ENCODE measurements at places on chromosomes 6 and 20.

DNA sequence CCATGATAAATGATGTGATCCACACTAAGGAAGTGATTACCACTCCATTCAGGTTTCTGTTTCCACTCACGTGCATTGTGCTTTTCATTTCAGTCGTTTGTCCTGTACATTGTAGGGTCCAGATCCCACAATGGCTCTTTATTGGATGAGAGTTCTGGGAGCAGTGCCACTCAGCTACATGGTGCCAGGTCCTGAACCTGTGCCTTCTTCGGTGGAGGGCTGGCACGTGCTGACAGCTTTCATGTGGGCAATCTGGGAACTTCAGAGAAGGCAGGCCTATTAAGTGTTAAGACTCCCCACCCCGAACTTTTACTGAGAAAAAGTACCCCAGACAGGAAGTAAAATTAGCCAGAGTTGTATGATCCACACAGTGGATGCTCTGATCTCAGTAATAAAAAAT lies 255.0 kb downstream of the ESR1 start:
- no peak for DNase-seq

GRCh38 chr20:43477619-43478018 lies 19.9 kb downstream of the SRSF6 start:
- DNase-seq, result no peak

DNA sequence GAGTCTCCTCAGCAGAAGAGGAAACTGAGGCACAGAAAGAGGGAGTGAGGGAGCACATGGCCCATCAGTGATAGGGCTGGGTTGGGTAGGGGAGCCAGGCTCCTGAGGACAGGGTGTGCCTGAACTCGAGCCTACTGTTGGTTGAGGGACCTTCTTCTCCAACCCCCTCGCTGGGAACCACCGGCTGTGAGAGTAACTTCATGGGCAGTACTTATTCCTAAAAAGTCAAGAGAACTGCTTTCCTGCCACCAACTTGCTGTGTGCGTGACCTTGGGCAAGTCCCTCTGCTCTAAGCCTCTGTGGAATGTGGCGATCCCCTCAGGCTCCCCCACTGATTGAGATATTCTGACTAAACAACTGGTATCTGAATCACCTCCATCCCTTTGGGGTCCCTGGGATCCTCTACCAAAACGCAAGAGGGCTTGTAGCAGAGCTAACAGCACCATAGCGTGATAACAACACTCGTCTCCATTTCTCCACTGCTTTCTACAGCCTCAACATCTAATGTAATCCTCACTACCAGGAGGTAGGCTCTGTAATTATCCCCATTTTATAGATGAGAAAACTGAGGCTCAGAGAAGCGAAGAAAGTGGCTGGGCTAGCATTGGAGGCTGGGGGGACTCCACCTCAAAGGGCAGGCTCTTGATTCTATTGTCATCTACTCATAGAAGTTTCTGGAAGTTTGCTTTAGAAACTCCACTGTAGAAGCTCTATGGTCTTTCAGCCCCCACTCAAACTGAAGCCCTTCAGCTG lies 76.0 kb downstream of the JPH2 start:
- DNase-seq, result no peak

GRCh38 chr20:60976913-60977312 lies 275.1 kb upstream of the CDH4 start:
- no peak for DNase-seq

GRCh38 chr6:128601060-128601459 lies 80.7 kb upstream of the PTPRK start:
- DNase-seq, result no peak

DNA sequence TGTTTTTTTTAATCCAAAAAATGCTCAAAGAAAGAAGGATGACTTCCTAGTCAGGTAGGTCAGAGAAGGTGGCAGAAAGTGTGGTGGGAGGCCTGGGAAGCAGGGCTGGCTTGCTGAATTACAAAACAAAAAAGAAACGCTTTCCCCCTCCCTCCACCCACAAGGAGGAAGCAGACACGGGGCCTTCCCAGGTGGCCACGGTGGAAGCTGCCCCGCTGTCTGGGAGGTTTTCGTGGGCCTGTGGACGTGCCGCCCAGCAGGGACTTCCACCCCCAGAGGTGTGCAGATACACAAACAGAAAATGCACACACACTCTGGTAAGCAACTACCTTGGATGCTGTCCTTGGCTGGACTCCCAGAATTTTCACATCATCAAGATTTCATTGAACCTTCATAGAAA lies 198.2 kb upstream of the CDH4 start:
- DNase-seq, result no peak

GRCh38 chr6:24501914-24502313 lies 7.1 kb downstream of the ALDH5A1 start:
- no peak for DNase-seq

DNA sequence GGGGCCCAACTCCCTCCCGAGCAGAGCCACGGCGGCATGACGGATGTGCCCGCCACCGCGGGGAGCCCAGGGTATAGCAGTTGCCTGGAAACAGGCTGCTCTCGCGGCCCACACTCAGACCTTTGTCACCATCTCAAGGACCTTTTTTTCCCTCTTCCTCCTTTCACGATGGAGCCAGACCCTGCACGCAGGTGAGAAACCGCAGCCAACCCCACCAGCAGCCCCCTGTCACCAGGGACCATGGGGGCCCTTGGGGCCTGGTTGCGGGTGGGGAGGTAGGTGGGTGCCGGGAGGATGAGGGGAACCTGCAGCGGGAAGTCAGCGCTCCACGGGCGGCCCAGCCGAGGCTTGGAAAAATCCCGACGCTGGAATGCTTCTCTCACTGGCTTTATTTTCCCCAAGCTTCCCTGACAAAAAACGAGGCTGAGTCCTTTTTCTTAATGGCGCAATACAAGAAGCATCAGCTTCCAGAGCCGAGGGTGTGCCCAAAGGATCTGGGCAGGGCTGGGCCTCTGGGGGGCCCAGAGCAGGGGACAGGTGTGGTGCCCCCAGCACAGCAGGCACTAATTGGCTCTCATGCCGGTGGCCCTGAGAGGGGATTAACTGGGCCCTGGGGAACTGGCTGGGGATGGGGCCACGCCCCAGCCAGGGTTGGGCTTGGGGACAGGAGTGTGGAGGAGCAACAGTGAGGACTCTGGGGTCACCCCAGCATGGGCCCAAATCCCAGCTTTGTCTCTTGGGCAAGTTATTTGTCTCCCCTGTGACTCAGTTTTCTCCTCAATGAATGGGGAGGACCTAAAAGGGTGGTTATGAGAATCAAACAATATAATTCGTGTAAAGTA lies 23.9 kb downstream of the NOL4L start:
- DNase-seq, result no peak

GRCh38 chr6:151948002-151948743 lies 140.7 kb downstream of the ESR1 start:
- DNase-seq, result no peak

GRCh38 chr6:133954657-133955576 lies 1.9 kb downstream of the TBPL1 start:
- DNase-seq, result no peak

- DNase-seq, result no peak
These were observed 151.7 kb upstream of the RPS6KA2 start for GRCh38 chr6:166778776-166779175.

GRCh38 chr6:33865478-33866077 lies 61.8 kb upstream of the MLN start:
- no peak for DNase-seq

DNA sequence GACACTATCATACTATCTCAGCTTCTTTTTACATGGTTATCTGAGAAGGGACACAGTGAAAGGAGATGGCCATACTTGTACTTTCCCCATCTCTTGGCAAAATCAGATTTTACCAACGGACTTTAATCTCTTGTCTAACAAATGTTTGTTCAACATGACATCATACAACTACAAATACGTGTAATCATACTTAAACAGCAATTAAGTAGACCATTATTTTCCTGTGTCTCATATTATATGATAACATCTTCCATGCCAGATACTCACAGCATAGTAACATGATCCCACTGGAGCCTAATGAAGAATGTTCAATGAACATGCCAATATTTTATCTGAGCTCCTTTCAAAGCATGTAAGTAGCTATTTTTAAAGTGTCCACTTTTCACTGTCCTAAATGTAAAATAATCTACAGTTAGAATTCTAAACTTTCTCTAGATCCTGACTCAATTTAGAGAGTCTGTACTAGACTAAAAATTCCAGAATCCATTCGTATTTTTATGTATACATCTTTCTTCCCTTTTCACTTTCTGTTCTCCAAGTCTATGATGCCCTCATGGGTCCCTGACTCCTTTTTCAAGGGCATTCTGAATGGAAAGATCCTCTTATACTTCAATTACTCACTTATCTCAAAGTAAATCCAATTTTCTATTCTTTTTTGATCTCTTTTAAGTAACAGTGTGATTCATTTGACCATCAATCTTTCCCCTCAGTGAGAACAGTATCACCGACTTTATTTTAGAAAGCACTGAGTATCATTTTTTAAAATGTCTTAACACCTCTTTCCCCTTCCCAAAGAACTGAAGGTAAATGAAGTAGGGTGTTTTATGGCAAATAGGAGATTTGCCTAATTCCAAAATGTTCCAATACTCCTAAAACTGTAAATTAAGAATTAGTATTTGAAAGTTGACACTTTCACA lies 133.5 kb downstream of the CDK19 start:
- no peak for DNase-seq

DNA sequence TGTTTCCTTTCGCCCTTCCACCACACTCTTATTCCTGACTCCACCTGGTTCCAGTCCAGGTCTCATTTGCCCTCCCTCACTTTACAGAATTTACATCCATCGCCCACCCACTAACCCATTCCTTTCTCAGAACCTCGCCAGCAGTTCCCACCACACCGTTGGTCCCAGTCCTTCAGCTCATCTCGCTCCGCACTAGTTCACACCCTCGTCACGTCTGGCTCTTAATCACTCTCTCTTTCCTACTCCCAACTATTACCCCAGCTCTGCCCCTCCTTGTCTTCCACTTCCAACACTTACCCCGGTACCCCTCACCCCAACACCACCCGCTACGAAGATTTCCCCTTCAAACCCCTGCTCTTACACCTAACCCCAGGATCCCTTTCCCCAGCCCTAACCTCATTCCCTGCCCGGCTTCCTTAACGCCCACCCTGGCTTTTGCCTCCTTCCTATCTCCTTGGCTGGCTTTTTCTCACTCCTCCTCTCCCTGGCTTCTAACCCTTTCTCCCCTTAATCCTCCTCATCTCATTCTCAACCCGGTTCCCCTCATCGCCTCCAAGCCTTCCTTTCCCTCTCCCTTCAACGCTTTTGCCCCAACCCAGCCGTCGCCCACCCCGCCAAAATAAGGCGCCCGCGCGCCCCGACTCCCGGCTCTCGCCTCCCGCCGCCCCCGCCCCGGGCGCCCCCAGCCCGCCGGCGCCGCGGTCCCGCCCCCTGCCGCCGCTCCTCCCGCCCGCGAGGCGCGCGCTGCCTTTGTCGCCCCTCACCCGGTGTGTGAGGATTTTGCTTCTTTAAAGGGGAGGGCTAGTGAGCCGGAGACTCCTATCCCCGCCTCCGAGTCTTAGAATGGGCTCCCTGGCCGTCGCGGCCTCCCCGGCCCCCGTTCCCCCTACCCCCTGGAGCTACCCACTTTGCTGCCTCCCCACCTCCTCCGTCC lies 542 bp downstream of the USP49 start:
- no peak for DNase-seq

- no peak for DNase-seq
These were observed 71.5 kb downstream of the CNKSR3 start for GRCh38 chr6:154438882-154439415.

DNA sequence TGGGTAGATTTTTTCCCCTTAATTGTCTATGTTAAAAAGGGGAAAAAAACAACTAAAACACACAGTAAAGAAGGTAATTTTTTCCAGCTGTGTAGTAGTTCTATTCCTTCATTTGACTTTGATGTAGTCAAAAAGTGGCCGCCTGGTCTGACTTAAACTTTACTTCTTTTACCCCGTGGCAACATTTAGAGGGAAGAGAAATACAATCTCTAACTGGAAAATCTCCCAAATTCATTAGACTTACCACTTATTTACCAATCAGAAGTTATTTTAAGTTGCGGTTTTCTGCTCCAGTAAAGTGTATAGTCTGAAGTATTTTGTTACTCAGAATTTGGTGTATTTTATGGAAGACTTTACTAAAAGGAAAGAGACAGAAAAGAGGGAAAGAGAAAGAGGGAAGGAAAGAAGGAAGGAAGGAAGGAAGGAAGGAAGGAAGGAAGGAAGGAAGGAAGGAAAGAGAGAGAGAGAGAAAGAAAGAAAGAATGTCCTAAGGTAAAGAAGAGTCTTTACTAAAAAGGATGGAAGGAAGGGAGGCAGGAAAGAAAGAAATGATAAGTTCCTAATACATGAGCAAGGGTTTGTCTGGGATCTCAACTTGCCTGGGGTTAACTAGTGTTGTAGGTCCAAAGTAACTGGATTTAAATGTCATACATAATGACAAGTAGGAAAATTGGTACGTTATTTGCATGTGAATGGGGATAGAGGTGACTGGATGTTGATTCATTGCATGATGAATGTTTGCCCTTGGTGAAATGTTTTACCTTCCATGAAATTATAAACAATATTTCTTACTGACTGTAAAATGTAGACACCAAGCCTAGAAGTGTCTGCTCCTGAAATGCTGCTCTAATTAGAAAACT lies 135.1 kb downstream of the SAMD5 start:
- DNase-seq, result no peak

- no peak for DNase-seq
These were observed 59.8 kb downstream of the SOD2 start for GRCh38 chr6:159633196-159633595.

DNA sequence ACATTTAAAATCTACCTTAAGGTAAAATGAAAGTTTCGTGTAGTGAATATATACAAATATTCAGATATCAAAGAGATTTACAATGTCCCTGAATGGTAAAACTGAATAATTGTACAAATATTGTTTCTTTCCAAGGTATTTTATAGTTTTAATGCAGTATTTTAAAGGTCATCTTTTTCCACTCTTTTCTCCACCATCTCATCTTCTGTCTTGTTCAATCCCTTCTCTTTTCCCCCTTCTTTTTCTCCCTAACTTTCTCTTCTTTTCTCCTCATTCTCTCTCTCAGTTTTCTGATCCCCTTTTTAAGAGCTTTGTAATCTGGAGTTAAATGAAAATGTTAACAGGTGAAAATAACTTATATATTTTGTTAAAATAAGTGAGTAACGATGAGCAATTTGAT lies 126.9 kb downstream of the ADGRB3 start:
- no peak for DNase-seq

GRCh38 chr6:43722920-43723545 lies 35.4 kb upstream of the MRPS18A start:
- DNase-seq, result no peak

- DNase-seq, result no peak
These were observed 20.8 kb downstream of the MUC22 start for GRCh38 chr6:31031095-31031494.

- no peak for DNase-seq
These were observed 474.1 kb upstream of the BTBD3 start for GRCh38 chr20:11443382-11444119.

DNA sequence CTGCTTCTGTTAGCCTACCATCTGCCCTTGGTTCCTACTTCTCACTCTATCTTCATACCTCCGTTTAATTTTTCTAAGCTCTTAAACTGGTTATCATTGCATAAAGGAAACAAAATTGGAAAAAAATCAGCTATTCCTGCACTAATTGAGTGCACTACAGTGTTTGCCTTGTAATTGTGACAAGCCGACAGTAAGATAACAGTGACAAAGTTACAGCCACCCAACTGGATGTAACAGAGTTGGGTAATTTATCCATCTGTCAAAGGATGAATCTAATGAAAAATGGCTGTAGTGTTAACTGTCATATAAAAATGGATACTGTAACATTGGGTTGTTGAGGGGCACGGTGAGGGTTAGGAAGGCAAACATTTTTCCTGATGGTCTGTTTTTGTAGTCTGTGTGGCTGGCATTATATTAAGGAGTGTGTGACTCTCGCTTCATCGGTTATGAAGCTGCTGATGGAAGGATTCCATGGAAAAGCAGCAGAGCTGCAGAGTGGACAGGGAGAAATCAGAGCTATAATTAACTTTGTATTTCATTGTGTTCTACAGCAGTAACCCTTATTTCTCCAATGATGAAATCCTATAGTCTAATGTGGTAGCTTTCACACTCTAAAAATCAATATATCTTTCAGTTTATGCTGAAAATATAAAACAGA lies 12.7 kb downstream of the PBOV1 start:
- no peak for DNase-seq
